ENCODE measurements at places on chromosomes 11 and 22. TPM values are rescaled to one million over a fixed set of nuclear protein-coding genes. Genes with fewer than 3 reads are reported as not detected.

GRCh38 chr11:12693094-12693478 is 18.9 kb downstream of the TEAD1 start:
- no peak for DNase-seq

DNA sequence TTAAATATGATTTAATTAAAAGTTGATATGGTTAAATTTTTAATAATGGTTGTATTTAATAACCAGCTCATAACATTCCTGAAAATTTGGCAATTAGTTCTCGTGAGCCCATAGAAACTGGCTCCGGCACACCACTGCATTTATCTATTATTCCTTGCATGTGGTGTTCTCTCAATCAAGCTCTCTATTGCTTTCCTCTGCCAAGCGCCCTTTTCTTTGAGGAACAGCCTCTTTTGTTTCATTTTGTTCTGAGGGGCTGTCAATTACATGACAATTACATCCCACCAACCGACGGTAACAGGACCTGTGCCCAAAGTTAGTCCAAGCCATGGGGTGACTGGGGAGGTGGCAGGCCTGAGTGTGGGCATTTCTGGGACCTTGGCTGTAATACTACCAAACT is 8.1 kb downstream of the C11orf91 start:
- DNase-seq = no peak

DNA sequence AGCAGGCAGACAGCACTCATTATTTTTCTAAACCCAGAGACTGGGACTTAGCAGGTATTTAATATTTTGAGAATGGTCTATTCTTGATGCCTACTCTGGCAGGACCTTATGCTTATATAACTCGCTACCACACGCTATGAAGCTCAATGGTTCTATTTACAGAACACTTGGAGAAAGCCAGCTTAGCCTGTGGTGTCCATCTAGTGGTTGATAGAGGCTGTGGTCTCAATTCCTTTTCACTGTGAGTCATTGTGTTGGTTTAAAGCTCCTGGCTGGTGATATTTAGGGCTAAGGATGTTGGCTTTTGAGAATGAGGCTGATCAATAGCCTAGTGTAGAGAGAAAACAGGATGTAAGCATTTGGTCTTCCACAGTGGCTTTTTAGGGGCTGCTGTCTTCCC is 206.4 kb downstream of the DBX1 start:
- peak; percentile 71 for DNase-seq

GRCh38 chr11:73040046-73040445 is 102.1 kb downstream of the FCHSD2 start:
- DNase-seq = no peak

GRCh38 chr11:1303126-1303821 is 6.2 kb downstream of the TOLLIP start:
- DNase-seq = peak; percentile 72

GRCh38 chr22:26008587-26008986 is 160.7 kb upstream of the SEZ6L start:
- no peak for DNase-seq

GRCh38 chr22:24141586-24141985 is 39.7 kb upstream of the SUSD2 start:
- no peak for DNase-seq

DNA sequence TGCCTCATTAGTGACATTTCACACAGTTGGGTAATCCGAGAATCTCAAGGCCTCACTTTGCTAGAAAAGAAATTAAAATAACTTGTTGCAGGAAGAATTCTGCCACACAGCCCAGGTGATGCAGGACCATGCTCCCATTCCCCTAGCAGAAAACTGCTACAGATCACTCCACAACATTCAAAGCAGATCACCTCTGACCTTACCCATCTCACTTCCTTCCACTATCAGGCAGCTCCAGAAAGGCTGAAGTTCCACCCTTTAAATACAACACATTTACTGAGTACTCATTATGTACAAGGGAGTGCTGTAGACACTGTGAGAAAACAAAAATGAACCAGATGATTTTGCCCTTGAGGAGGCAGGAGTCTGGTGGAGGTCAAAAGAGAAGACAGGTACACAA is 231.0 kb downstream of the TTC28 start:
- DNase-seq = no peak

RAB36 gene
- total RNA-seq = 12.2 TPM

BDNF gene
- total RNA-seq = 2.7 TPM

DCPS gene
- total RNA-seq = 12.0 TPM

GGT1 gene
- 4.4 TPM for total RNA-seq

MN1 gene
- 24.6 TPM for total RNA-seq
